ENCODE measurements at places on chromosomes 6 and 20.

DNA sequence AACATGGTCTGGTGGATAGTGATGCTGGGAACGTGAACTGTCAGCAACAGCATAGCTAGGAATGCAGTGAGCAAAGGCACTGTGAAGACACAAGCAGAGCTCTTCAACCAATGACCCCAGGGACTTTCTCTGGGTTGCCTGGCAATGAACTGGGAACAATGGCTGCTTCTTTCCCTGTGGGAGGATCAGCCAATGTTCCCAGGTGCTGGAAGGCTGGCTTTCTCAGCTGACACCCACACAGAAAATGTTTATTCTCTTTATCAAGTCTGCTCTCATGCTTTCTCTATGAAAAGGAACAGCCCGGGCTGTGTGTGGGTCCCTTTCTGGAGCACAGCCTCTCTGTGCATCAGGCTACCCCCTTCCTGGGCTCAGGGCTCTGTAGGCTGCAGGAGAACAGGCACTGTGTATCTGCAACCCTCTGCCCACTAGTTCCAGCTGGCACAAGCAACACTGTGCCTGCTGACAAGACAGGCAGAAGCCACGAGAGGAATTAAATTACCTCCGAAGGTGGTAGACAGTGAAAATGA, 54.2 kb downstream of the HFE start:
- DNase-seq, result no peak

GRCh38 chr6:148223424-148223842, 119.2 kb upstream of the SASH1 start:
- DNase-seq, result no peak

DNA sequence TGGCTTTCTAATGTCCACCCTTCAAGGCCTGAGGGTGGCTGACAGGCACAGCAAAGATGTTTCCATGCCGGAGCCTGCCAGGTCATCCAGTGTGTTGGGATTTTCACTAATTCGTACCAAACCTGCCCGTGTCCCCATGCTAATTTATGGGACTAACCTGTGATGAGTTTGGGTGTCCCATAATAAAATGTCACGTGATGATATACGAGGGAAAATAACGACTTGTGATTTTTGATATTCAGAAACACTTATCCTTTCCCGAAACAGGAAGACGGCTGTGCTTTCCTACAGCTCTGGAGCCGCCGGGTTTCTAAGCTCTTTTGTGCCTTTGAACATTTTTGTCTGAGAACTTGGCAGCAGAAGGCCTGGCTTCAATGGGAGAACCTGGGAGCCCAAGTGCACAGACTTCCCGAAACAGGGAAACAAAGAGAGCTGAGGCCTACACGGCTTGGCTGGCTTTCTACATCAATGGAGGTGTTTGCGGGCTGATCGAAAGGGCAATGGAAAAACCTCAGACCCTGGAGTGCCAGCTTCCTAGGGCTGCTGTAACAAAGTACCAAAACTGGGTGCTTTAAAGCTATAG, 171.9 kb upstream of the JARID2 start:
- no peak for DNase-seq

- no peak for DNase-seq
Measured at GRCh38 chr6:11143394-11144371, 32.2 kb upstream of the ERVFRD-1 start.

Data from vagina (tissue), 2 donors.